B cell (primary cell): ENCODE measurements at places on chromosomes 3 and 15. TPM values are rescaled to one million over a fixed set of nuclear protein-coding genes. Genes with fewer than 3 reads are reported as not detected.
A peak's percentile ranks its signal among the peaks of the same experiment; 100 is the strongest.

- no peak for DNase-seq
Measured at GRCh38 chr3:183583331-183584245, 28.1 kb upstream of the KLHL6 start.

DNA sequence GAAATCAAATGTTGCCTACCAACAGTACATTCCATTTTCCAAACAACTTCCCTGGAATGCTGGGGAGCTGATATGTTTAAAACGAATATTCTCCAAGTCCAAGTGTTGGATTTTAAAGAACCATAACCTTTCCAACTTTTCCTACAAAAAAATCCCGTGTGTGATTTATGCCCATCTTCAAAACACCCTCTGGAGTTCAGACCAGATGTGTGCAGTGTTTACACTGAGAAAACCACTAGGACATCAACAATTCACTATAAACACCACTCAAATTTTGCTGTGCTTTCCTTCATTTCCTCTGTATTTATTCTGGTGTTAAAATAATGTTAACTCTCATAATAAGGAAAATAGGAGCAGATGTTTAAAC lies 2.4 kb downstream of the VGLL4 start:
- no peak for DNase-seq

The PLCB2 gene
- total RNA-seq, result 155 and 166 TPM in 2 replicates

GRCh38 chr3:104755791-104756190 lies 610.9 kb upstream of the ALCAM start:
- no peak for DNase-seq

The GOLGA6L10 gene
- total RNA-seq, result 1.1 and 2.1 TPM in 2 replicates

DNA sequence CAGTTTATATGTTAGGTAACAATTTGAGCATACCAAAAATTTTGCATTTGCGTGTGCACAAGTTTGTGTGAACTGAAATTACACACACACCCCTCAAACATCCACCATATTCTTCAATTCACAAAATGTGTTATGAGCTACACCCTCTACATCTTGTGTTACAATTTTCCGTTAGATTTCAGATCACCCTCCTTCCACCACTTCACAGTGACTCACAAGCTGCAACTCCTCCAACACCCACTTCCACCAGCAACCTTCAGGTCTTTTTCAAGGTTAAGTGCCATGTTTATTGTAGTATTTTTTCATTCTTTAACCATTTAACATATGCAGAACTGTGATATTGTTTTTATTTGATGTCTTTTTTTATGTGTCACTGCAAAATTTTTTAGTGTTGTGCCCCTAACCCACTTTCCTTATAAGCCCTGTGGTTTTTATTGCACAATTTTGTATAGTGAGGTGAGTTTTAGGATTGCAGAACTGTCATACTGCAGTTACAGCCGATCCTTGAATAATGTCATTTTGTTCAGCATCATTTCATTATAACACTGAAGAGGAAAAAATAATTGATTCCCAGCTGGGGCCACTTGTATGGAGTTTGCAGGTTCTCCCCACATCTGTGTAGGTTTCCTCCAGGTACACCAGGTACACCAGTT lies 148.9 kb downstream of the PLCL2 start:
- DNase-seq, result no peak

- peak; percentile 4 for DNase-seq
Measured at GRCh38 chr15:97745481-97746071, 214.9 kb upstream of the ARRDC4 start.

DNA sequence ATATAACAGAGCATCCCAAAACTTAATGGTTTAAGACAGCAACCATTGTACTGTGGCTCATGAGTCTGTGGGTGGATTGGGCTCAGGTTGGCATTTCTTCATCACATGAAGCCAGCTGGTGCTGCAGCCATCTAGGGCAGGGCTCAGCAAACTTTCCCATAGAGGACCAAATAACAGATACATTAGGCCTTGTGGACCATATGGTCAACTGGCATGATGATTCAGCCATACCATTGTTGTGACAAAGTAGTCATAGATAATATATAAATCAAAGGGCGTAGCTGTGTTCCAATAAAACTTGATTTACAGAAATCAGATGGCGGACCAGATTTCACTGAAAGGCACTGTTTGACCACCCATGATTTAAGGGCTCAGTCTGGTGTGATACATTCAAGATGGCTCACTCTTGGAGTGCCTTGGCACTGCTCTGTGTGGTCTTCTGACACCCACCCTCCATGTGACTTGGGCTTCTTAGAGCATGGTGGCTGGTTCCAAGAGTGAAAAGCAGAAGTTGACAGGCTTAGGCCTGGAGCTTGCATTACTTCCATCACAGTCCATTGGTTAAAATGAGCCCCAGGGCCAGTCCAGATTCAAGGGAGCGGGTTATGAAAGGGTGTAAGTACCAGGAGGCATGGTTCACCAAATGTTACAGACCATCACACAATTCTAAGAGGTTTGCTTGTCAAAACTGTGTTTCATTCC lies 40.8 kb upstream of the BHLHE40 start:
- DNase-seq, result no peak

GRCh38 chr3:110783541-110783940 lies 288.1 kb upstream of the NECTIN3 start:
- no peak for DNase-seq

GRCh38 chr3:15728766-15729165 lies 69.0 kb downstream of the ANKRD28 start:
- DNase-seq, result no peak

The CD200R1 gene
- 3.6 and 4.4 TPM in 2 replicates for total RNA-seq

DNA sequence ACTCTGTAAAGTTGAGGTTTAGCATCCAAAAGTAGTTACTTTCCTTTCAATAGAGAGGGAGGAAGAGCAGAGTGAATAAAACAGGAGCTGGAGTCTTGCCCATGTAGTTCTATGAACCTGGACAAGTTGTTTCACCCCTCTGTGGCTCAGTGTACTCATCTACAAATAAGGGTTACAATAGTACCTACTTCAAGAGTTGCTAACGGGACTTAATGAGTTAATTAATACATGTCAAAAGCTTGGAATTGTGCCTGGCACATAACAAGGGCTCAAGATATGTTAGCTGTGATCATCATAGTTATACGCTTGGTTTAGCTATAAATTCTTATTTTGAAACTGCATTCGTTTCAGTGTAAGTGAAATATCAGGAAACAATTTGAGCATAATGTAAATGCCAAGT lies 388.5 kb upstream of the THBS1 start:
- DNase-seq, result no peak

The MESP2 gene
- total RNA-seq, result not detected in 2 replicates

The SLC22A13 gene
- total RNA-seq, result 0.70 and 0.91 TPM in 2 replicates

DNA sequence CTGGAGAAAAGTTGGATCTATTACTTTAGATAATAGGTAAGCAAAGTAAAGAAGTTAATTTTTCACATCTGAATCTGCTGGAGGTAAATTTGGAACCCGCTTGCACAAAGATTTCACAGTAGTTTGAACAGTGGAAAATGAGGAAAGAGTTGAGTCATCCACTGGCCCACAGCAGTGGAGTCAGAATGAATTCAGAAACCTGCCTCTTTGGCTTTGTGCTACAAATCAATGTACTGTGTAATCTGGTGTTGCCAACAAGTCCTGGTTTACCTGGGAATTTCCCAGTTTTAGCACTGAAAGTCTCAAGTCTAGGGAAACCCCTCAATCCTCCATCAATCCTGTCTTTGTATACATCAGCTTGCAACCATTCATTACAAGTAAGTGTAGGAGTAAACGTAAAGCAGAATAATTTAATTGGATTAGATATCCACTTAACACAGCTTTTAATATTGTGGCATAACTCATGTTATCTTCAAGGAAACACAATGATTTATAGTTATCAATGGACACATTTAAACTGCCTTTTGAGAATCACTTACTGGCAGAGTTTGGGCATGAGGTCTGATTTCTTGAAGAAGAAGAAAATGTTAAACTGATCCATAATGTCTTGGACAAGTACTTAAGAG lies 100.6 kb downstream of the DCLK3 start:
- no peak for DNase-seq

DNA sequence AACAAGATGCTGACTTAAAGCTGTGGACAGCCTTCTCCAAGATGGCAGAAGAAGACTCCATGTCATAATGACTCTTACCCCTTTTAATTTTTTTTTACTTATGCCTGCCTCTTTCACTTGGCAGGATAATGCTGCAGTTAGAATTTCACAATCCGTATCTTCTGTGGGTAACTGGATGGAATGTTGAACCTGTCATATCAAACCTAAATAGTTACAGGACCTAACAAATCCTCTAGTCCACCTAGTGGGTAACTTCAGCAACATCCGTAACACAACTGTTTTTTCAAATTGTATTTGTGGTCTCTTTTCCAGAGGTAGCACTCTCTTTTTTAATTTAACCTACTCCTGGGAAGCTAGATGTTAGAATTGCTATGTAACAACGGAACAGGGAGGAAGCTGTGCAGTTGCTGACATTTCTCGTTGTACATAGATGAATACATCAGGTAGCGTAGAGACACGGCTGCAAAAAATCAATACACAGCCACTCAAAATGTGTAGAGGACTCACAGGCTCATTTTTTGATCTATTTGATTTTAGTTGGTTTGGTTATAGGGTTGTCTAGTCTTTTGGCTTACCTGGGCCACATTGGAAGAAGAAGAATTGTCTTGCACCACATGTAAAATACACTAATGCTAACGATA lies 43.9 kb upstream of the TRPM1 start:
- DNase-seq, result no peak

The LRRC15 gene
- not detected in 2 replicates for total RNA-seq

The TAGLN3 gene
- total RNA-seq, result 0.44 TPM in 1 of 2 replicates, not detected in the other

- DNase-seq, result no peak
Measured at GRCh38 chr3:160210341-160210740, 14.9 kb upstream of the C3orf80 start.

GRCh38 chr3:94544131-94544789 lies 481.4 kb downstream of the NSUN3 start:
- DNase-seq, result no peak

The PIERCE2 gene
- total RNA-seq, result 1.2 and 1.8 TPM in 2 replicates

DNA sequence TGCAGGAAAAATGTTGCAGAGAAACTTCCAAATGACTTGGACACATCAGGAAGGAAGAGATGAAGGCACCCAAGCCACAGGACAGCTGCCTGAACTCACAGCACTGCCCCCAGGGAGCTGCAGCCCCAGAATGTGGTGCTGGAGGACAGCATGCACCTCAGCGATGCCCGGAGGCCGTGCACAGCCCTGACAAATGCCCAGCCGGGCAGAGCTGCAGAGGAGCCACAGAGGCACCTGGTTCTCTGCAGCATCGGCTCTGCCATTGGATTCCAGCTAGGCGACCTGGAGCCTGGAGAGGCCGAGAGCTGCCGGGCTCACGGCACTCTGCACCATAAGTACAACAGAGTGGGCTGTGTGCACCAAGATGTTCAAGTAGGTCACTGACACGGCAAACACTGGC lies 97.5 kb downstream of the OCA2 start:
- no peak for DNase-seq

The CTXND1 gene
- total RNA-seq, result not detected in 2 replicates

DNA sequence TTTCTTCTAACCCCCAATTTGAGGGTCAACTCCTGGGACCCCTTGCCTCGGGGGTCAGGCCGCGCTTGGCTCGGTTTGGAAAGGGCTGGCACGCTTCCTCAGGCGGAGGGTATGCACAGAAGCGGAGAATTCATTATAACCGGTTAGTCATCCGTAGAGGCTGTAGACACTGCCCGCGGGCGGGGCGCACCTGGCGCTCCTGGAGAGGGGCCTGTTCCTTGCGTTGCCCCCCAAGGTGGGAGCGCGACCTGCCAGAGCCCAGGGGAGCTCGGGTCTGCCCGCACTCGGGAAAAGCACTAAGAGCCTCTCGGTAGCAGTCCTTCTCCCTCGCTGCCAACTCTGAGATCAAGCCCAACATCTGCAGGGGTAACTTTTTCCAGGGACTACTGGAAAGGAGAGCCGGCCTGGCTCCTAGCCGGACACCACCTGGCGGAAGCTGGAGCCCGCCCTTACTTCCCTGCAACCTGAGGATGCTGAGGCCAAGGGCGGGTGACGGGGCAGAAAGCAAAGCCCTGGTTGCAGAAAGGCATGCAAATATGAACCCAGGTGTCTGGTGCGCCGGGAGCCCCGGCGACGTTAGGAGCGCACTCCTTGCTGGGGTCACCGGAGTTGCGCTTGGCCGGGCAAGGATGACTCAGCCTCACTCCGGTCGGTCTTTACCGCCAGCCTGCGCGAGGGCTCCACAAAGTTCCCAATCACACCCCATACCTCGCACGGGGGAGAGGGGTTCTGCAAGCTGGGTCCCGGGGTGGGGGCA lies 1.5 kb upstream of the CACNA2D3 start:
- peak; percentile 13 for DNase-seq

GRCh38 chr3:23576379-23576959 lies 229.3 kb upstream of the UBE2E1 start:
- DNase-seq, result no peak

DNA sequence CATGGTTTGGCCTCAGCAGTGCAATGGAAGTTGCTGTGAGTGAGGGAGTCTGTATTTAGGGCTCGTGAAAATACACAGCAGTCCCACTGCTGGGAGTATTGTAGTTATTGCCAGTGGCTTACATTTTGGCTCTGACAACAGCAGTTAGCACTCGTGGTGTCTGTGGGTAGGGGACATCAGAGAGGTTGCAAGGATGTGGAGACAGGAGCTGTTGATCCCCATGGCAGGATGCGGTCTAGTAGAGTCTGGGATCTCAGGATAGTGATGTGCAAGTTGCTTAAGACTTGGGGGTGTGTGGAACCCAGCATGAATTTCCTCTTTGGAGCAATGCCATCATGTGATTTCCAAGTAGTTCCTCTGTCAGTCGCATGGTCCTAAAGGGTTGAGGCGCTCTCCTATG lies 59.9 kb downstream of the GALK2 start:
- no peak for DNase-seq

The CCR9 gene
- 0.76 and 1.1 TPM in 2 replicates for total RNA-seq

The SCN11A gene
- total RNA-seq, result 0.24 and 0.25 TPM in 2 replicates

- no peak for DNase-seq
Measured at GRCh38 chr3:55634345-55634744, 147.2 kb upstream of the WNT5A start.

DNA sequence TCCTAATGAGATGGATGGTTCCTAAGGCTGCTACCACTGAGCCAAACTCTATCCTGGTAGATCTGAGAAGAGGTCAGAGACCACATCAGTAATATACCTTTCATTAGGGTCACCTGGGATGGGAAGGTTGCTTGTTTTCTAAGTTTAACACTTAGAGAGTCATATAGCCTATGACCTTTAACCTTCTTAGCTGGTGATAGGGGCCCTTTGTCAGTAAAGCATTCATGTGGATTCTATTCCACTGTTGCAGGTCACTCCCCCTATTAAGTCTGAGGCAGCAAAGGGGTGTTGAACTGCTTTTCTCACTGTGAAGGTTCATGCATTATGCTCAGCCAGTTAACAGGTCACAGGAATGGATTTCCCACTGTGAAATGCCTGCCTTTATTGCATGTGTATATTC lies 6.1 kb upstream of the ZNF609 start:
- no peak for DNase-seq

- no peak for DNase-seq
Measured at GRCh38 chr3:50612234-50612882, 784 bp upstream of the CISH start.

The ANKUB1 gene
- not detected in 2 replicates for total RNA-seq

GRCh38 chr15:74312445-74313007 lies 54.9 kb downstream of the CYP11A1 start:
- DNase-seq, result no peak

The CHRNA3 gene
- total RNA-seq, result not detected in 2 replicates

The FAM107A gene
- not detected in 2 replicates for total RNA-seq

- DNase-seq, result no peak
Measured at GRCh38 chr3:184460276-184460675, 80.4 kb downstream of the CHRD start.

The CCDC13 gene
- total RNA-seq, result 1.9 and 2.5 TPM in 2 replicates

GRCh38 chr3:124456506-124456905 lies 273.7 kb upstream of the UMPS start:
- DNase-seq, result no peak

The ITGB5 gene
- total RNA-seq, result 0.54 and 1.4 TPM in 2 replicates

The MFN1 gene
- 98.9 and 108 TPM in 2 replicates for total RNA-seq

The PLAAT1 gene
- total RNA-seq, result not detected in 2 replicates
